ENCODE measurements at places on chromosomes 5 and 9.
A peak's percentile ranks its signal among the peaks of the same experiment; 100 is the strongest.

- no peak for DNase-seq
Measured at GRCh38 chr9:36118706-36119105, 17.8 kb upstream of the GLIPR2 start.

DNA sequence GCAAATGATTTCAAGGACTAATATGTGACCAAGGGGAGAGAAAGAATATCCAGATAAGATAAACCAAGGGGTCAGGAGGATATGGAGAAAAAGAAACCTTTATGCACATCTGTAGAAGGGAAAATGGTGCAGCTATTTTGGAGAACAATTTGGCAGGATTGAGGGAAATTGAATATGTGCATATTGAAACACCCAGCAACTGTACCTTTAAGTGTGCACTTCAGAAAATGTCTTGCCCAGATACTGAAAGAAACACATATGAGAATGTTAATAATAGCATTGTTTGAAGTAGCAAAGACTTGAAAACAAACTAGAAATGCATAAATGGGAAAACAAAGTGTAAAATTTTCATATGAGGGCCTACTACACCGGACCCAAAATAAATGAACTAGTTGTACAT, 599.6 kb downstream of the PSAT1 start:
- no peak for DNase-seq

DNA sequence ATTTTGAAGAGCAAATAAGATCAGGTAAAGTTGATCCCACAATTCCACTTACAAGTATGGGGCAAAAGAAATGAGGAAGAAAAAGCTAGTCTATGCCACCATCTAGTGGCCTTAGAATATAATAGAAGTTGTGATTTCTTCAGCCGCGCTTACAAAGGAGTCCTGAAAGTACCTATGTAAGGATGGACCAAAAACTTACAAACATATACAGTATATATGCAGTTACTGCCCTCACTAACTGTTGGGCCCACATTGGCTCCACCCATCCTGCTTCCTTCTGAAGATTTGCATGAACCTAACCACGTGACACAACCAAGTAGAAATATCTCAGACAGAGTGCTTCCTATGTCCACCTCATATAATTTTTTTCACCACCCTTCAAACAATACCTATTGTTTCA, 11.7 kb upstream of the OR13D1 start:
- peak; percentile 62 for DNase-seq

DNA sequence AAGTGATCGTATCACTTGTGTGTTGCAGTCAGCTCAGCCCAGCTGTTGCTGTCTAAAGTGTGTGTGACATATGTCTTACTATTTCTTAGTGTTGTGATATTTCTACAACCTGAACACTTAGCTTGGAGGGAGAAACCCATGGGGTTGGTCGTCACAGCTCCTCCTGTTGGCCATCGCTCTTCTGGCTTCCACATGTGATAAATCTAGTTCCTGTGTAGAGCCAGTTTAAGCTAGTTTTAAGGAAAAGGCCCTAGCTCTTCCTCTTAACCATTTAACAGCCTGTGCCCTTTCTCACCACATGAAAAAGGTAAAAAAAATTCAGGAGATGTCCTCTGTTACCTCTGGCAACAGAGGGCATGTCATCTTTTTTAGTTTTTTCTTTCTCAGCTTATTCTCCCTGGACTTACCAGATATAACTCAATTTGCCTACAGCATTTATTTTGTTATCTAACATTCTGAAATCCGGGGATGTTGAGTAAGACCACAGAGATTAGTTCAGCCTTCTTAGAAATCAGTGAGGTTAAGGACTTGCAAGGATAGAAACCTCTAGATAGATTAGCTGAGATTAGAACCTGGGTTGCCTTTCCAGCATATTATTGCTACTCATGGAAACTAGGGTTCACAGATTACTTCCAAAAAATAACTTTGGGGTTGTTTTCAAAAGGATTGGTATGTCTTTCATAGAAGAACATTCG, 100.4 kb downstream of the GAPVD1 start:
- peak; percentile 42 for DNase-seq

- DNase-seq = peak; percentile 34
Measured at GRCh38 chr5:10536931-10537579, 26.8 kb upstream of the ANKRD33B start.

- DNase-seq = no peak
Measured at GRCh38 chr5:144352732-144353317, 182.2 kb downstream of the KCTD16 start.

GRCh38 chr9:133119103-133119845, 1.8 kb downstream of the RALGDS start:
- no peak for DNase-seq

DNA sequence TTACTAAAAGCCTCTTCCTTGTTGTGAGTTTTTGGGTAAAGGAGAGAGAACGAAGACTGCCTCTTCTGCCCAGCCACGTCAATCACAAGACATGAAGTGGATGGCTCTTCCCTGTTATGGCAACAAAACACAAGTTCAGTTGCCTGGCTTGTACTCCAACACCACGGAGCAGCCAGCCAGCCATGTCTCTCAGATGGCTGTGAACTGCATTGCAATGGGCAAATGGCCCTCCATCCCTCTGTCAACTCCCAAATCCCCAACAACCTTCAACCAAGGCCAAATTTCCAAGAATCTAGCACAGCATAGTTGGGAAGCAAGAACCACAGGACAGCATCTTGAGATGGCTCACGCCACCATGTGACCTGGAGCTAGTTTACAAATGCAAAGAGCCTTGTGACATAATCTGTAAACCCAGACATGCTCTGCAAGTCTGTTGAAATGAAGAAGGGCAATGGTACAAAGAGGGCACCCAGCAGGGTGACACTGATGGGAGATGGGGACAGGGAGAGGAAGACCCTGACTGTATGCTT, 53.9 kb downstream of the ZNF366 start:
- no peak for DNase-seq

DNA sequence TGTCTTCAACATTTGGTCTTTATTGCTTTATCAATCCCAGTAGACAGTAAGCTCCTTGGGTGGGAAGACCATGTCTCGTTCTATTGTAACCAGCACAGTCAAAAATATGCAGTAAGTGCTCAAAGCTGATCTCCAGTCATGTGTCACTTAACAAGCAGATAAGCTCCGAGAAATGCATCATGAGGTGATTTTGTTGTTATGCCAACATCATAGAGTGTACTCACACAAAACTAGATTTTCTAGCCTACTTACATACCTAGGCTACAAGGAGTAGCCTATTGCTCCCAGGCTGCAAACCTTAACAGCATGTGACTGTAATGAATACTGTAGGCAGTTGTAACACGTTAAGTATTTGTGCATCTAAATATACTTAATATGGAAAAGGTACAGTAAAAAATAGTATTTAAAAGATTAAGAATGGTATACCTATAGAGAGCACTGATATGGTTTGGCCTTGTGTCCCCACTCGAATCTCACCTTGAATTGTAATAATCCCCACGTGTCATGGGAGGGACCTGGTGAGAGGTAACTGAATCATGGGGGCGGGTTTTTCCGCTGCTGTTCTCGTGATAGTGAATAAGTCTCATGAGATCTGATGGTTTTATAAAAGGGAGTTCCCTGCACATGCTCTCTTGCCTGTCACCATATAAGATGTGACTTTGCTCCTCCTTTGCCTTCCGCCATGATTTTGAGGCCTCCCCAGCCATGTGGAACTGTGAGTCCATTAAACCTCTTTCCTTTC, 39.8 kb upstream of the PCSK5 start:
- DNase-seq = no peak

- no peak for DNase-seq
Measured at GRCh38 chr9:69697475-69697874, 25.3 kb upstream of the APBA1 start.

GRCh38 chr9:92961627-92962302, 14.4 kb downstream of the FGD3 start:
- DNase-seq = peak; percentile 30

DNA sequence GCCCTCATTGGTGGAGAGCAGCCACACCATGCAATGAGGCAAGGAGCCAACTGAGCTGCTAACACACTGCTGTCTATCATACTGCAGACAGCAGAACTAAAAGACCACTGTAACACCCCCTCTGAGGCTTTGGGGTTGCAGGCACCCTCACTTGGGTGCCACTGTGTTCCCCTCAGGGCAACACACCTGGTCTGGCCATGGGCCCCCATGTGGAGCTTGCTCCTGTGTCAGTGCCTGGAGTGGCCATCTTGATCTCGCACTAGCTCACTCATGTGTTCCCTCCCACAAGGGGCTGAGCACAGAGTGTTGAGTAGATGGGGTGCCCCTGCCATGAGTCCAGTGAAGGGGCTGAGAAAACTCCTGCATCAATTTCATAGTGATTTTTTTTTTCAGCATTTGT, 532.4 kb upstream of the FTMT start:
- no peak for DNase-seq

GRCh38 chr5:138402640-138403039, 36.2 kb upstream of the REEP2 start:
- no peak for DNase-seq

DNA sequence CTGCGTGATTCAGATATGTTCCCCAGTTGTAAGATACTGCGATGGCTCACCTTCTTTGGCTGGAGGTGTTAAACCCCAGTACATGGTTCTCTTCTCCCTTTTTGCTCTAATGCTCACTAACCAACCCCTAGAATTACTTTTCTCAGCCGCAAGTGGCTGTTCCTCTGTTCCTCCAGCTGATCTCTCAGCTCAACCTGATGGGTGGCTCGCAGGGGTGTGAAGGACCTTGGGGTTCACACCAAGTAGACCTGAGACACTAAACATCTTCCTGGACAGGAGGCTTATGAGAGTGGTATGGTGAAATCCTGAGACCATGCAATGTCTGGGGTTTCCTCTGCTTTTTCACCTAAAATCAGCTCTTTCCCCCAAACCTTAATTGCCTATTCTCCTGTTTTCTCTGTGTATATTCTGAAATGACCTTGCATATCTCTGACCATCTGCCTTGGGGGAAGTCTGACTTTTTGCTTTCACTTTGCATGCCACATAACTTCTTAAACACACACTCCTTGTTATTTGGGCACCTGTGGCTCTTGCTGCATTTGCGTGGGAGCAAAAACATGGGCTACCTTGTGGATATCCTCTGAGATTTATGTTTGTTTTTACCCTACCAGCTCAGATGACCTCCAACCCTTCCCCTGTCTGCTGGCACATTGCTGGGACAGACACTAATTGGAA, 15.9 kb upstream of the IFNA14 start:
- no peak for DNase-seq

DNA sequence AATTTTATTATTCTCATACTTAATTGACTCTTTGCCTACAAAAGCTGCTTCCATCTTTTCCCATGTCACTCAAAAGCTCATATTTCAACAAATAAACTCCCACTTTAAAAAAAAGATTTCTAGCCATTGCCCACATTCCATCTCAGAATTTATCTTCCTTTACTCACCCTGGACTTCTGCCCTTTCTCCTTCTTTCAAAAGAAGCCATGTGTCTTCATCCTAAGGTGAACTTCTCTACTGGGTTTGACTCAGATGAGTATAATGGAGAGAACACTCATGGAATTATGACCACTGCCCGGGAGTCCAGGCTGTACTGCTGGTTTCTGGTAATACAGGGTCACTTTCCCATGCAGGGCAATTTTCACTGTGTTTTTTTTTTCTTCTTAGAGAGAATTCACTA, 548.5 kb upstream of the ZNF462 start:
- DNase-seq = no peak

DNA sequence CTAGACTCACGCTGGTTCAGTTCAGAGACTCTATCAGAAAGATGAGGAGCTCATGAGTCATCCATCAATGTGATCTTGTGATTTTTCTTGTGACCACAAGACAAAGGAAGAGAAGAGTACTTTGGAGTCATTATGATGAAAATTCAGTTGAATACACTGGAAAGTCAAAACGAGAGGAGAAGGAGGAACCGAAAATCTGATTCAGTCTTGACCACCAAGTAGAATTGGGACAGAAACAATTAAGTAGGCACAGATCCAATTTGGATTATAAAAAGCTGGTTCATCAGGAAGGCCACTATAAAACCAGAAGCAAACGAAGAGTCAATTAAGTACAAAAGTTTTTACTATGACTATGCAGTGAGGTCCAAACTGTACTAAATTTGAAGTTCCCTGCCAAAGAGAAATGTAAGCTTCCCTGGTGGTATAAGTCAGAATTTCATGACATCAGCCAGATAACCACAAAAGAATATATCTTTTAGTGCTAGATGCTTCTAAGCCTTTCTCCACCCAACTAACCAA, 90.9 kb downstream of the THBS4 start:
- DNase-seq = peak; percentile 99

- no peak for DNase-seq
Measured at GRCh38 chr5:111937094-111937493, 180.1 kb upstream of the NREP start.

DNA sequence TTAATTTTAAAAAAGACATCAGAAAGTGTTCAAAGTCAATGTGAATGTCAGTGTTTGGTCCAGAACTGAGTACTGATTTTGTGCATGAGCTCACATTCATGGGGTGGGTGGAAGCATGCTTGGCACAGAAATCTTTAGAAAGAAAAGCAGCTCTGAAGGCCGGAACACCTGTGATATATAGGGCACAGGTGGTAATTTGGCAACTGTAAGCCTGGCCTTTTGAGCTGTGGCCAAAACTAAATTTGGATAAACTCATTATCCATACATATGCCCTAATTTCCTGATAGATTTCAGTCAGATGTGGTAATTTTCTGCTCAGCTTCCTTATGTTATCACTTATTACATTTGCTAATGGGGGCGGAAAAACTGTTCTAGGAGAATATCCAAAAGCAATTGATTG, 211.4 kb downstream of the HCN1 start:
- no peak for DNase-seq

DNA sequence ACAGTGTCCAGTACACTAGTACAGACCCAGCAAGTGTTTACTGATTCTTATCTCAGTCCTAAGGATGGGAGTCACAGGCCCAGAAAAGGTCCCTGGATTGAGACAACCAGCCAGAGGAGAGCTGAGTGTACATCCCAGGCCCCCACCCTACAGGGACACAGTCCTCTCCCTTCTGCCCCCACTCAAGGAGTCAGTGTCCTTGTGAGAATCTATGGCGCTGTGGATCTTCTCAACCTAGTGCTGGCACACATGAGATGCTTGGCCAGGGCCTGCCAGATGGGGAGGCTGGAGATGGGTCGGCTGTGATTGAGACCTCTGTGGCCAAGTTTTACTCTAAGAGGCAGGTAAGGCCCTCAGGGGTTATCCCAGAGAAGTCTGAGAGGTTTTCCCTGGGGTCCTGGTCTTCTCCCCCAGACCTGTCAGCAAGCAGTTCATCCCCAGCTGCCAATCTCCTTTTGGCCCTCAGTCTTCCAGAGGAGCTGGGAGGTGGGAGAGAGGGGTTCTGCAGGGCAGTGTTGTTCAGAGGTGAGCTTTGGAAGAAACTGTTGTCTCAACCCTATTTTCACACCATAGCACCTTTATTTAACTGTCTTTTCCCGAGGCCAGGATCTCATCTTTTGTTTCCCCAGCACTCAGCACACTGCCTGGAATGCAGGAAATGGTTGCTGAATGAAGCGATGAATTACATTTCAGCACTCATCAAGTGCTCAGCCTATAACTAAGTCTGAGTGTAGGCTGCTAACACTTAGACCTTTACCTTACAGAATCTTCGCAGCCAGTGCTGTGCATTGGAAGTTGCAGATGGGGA, 3.2 kb upstream of the NSD1 start:
- no peak for DNase-seq

GRCh38 chr9:2620919-2621721, 467 bp upstream of the VLDLR start:
- peak; percentile 34 for DNase-seq

GRCh38 chr5:112776301-112776856, 38.7 kb downstream of the APC start:
- DNase-seq = no peak
